ENCODE measurements at places on chromosomes 7 and 10.

DNA sequence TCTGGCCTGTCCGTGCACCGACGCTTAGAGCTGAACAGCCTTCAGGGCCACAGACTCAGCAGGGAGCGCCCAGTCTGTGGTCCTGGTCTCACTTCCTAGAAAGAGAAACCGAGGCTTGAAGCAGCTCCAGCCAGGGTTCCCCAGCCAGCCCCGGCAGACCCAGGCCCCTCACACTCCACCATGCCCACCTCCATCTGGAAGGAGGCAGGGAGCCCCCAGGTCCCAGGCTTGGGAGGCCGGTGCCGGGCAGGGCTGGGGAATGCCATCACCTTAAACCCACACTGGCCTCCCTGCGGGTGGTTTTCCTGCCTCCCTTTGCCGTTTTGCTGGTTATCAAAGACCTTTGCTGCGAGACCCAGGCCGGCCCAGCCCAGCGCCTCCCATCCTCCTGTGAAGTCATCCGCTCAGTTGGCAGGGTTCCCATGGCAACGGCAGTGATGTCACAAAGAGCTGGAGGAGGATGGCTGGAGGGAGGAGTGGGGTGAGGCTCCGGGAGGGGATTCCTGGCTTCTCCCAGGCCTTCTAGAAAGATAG, 24.0 kb downstream of the ELFN1 start:
- no peak for DNase-seq

DNA sequence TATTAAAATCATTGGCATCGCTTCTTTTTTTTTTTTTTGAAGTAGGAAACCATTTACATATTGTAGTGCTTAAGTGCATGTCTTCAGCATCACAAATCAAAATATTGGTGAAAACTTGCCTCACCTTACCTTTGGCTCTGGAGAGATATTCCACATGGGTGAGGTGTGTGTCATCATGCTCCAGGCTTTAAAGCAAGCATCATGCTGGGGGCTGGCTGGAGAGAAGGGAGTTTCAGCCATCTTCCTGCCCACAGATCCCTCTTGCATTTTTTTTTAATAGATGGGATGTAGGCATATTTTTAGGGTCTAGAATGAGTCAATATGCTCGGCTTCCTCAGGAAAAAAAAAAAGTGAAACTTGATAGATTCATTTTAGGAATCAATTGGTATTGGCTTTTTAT, 2.3 kb upstream of the INSYN2A start:
- no peak for DNase-seq

- no peak for DNase-seq
Measured at GRCh38 chr10:33114451-33114952, 156.5 kb upstream of the ITGB1 start.

- DNase-seq, result no peak
Measured at GRCh38 chr10:67808704-67809103, 29.3 kb downstream of the DNAJC12 start.

DNA sequence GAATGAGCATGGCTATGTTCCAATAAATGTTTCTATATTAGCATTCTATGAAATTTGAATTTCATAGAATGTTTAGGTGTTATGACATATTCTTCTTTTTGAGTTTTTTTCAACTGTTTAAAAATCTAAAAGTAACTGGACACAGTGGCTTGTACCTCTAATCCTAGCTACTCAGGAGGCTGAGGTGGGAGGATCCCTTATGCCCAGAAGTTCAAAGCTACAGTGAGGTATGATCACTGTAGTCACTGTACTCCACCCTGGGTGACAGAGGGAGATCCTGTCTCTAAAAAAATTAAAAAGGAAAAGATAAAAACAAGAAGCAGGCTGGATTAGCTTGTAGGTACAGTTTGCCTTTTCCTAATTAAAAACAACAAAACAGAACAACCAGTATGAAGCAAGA, 95.1 kb downstream of the NRBF2 start:
- DNase-seq, result no peak

DNA sequence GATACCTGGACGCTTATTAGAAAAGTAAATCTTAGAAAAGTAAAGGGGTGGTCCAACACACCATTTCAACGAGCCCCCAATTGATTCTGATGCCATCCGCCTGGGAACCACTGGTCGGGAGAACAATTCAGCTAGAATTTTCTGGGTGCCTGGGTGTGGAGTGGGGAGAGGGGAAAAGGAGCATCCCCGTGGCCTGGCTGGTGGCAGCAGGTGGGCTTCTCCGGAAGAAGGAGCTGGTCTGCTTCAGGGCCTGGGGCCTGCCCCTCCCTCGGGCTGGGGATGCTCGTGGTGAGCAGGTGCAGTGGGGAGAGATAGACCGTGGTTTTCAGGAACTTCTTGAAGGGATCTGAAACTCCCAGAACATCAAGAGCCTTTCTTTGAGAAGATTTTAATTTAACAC, 39.9 kb upstream of the DUSP5 start:
- DNase-seq, result no peak

GRCh38 chr10:73762915-73763314, 18.7 kb downstream of the SEC24C start:
- DNase-seq, result no peak

GRCh38 chr10:33819206-33819605, 484.7 kb upstream of the NRP1 start:
- no peak for DNase-seq

GRCh38 chr7:25541094-25541821, 313.0 kb upstream of the NPVF start:
- DNase-seq, result no peak

- DNase-seq, result no peak
Measured at GRCh38 chr10:13767676-13768178, 181.0 kb downstream of the PRPF18 start.

DNA sequence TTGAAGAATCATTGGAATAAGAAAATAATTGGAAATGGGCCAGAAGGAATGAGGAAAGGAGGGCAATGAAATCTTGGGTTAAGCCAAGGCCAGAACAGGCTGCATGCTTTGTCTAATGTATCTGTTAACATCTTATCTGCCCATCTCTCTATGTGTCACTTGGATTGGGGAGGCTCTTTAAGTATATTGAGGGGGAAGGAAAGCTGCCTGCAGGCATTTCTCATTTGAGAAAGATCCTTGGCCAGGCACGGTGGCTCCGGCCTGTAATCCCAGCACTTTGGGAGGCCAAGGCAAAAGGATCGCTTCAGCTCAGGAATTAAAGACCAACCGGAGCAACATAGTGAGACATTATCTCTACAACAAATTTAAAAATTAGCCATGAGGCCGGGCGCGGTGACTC, 14.3 kb downstream of the PCBD1 start:
- no peak for DNase-seq

- DNase-seq, result no peak
Measured at GRCh38 chr10:110527731-110528171, 30.0 kb downstream of the DUSP5 start.

DNA sequence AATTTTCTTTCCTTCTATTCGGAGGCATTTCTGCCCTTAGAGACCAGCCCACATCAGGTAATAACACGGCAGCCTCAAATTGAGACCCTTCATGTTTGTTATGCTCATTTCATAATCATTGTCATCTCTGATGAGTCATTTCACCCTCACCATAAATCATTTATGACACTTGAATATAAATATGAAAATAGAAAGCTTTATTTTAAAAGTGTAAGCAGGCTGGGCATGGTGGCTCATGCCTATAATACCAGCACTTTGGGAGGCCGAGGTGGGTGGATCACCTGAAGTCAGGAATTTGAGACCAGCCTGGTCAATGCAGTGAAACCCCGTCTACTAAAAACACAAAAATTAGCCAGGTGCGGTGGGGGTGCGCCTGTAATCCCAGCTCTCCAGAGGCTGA, 57.4 kb upstream of the EGFR start:
- DNase-seq, result no peak

GRCh38 chr7:30251708-30252329, 32.6 kb upstream of the ZNRF2 start:
- no peak for DNase-seq

DNA sequence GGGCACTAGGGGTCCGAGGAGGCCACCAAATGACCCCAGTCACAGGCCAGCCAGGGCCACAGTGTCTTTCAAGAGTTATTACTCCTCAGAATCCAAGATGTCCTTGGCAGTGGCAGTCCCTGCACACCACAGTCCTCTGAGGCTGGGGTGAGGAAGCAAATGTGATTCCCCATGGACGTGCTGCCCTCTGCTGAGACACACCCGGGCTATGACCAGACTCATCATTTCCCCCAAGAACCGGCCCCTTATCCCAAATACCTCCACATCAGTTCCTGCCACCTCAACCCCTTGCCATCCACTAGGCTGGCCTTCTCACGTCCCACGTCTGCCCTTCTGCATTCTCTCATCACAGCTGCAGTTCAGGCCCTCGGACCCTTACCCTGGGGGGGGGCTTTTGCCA, 5.0 kb downstream of the PRKAG2 start:
- DNase-seq, result no peak

GRCh38 chr10:58026036-58026435, 241.7 kb downstream of the IPMK start:
- no peak for DNase-seq

DNA sequence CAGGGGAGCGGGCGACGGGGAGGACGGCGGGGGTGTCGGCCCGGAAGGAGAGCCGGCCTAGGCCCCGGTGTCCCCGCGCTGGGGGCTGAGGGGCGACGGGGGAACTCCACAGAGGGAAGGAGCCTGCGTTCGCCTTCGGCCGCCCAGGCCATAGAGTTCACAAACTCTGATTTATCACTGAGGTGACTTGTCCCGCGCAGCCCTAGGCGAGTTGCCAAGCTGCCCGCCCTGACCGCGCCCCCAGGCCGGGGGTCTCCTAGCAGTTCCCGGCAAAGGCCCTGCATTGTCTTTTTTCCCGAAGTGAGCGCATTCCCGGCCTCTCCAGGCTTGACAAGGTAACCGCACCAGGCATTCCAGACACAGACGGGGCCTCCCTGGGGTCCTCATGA, 2.9 kb upstream of the NKX6-2 start:
- no peak for DNase-seq

GRCh38 chr7:22470981-22471380, 29.0 kb downstream of the STEAP1B start:
- DNase-seq, result no peak

DNA sequence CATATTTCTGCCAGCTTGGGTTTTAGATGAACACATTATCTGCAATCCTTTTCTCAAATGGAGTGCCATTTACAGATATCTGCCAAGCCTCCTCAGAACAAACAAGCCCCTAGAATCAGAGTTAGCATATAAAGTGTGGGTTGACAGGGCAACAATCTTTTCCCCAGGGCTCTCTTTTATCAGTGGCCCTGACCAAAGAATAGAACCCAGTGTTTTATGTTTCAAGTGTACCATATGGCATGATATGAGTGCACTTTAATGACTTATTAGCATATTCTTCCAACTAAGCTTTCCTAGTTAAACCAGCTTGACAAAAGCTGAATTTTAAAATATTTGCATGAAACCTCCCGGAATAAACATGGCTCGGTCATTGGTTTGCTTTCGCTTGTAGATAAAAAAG, 57.3 kb downstream of the EVX1 start:
- DNase-seq, result no peak
